ENCODE measurements at places on chromosomes 7 and 10.

GRCh38 chr7:130794619-130794922 lies 60.6 kb upstream of the KLF14 start:
- DNase-seq = no peak

GRCh38 chr10:69552268-69552667 lies 21.0 kb downstream of the NEUROG3 start:
- DNase-seq = no peak

- DNase-seq = no peak
These were observed 1.8 kb upstream of the GLI3 start for GRCh38 chr7:42238709-42239366.

- DNase-seq = no peak
These were observed 48.5 kb downstream of the LRRC18 start for GRCh38 chr10:48890888-48891850.

- DNase-seq = no peak
These were observed 262.3 kb downstream of the PTEN start for GRCh38 chr10:88125766-88126165.

GRCh38 chr7:157971501-157971900 lies 616.1 kb downstream of the PTPRN2 start:
- no peak for DNase-seq

DNA sequence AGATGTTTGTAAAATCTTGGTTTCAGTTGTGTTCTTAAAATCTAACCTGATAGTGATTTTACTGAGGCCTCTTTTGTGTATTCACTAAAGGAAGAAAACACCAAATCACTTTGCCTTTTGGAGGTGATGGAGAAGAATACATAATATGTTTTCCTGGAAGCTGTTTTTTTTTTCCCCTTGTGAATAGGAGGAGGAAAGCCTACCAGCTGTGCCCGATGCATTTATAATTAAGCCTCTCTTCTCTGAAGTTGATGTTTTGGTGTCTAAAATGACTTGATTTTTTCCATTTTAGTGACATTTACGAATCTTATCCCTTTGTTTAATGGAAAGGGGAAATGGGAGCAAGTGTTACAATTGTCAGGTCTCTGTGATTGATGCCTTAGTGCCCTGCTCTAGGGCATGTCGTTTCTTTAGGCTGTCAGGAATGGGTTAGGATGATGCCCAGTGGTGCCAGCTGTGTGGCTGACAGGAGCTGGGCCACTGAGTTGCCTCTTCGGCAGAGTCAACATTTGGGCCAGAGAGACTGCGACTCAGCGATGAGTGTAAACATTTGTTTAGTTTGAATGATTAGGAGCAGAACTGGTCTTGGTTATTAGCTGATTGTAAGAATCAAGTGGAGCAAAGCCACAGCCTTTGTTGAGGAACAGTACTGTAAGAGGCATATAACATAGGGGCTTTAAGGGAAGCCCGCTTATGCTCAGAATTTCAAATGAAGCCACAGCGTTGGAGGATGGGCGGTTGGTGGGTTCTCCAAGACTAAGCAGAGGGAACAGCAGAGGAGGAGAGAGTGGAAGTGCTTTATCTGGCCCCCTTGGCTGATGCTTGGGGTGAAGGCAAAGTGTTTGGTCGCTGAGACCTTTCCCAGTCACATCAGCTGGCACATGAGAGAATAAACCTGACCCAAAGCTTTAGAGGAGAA lies 81.6 kb downstream of the CDK14 start:
- DNase-seq = no peak

GRCh38 chr7:101441890-101442289 lies 79.2 kb downstream of the COL26A1 start:
- DNase-seq = no peak

DNA sequence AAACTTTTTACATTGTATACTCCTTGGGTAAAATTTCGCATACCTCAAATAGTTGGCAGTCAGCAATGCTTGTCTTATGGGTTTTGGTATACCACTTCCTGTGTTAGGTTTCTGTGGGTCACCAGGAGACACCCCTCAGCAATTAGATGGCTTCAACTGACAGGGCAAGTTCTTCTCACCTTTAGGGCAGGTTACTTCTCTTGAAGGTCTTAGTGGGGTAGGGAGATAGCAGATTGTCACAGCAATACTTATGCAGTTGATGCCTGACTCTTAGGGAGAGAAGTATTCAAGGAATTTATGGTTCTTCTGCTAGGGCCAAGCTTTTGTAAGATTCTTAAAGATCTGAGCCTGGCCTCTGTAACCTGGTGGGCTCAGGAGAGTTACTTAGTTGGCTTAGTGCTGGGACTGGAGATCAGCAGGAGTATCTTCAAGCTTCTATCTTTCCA lies 42.9 kb downstream of the MKLN1 start:
- DNase-seq = peak; percentile 67

DNA sequence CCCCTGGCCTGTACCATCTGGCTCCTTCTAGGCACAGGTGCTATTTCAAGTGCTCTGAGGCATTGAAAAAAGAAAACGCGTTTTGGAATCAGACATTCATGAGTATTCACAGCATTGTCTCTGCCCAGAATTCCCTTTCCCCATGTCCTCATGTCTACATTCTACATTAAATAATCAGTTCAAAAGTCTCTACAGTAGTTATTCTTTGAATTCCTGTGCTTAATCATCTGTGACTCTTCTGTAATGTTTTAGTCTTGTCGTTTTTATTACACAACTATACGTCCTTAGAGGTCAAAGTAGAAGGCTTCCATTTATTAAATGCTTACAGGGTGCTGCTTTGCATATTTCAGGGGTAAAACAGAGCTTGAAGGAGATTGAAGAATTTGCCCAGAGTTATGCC lies 95.7 kb downstream of the BICC1 start:
- DNase-seq = no peak

DNA sequence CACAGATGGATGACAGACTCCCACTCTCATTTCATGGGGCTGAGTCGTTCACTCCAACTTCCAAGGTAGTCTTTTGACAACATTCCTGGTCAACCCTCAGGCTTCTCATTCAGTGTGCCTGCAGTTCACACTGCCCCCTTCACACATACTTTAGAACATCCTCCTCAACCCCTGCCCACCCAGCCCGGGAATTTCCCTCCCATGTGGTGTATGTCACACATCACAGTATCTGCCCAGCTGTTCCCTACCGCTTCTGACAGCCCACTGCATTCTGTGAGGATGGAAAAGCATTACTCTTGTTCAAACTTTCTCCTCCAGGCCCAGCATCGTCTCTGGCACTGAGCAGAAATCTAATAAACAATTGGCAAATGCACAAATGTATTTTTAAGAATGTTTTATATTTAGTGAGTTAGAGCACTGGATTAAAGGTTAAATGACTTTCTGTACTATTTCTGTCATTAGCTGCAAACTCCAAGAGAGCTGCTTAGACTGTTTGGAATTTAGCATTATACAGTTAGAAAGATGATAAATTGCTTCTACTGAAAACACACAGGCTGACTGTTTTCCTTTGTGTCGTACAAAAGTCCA lies 110.4 kb downstream of the SFMBT2 start:
- DNase-seq = no peak

- no peak for DNase-seq
These were observed 111.1 kb upstream of the TCF7L2 start for GRCh38 chr10:112838784-112839481.

DNA sequence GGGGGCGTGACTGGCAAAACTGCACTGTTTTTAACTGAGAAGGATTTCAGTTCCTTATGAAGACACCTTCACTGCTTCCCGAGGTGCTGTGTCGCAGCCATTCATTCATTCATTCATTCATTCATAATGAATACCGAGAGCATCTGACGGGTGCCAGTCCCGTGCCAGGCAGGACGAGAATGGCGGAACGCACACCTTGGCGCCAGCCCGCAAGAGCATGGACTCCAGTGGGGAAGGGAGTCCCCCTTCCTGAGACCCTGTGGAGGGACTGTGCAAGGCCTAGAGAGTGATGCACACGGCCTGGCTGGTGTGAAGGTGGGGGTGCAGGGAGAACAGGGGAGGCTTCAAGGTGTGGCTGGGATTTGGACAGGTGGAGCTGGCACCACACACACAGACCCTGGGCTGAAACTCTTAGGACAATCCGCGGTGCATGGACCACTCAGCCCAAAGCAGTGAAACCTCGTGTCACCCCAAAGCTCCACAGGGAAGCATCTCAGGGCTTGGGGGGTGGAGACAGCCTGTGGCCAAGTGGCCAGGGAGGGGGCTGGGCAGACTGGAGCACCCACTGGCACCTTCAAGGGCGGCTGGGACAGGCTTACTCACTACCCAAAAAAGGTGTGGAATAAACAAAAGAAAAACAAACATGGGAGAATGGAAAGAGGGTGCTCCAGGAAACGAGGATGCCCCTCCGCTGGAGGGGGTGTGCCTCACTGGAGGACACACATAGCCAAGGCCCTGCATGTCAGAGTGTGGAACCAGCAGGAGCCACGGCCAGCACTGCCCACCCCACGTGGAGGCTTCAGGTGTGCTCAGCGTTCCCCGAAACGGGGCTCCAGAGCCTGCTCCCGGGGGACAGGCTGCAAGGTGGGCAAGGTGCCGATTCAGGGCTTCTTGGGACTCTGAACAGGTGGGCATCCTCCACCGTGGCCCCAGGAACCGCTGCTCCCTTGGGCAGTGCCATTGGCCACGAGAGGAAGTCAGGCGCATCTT lies 37.7 kb downstream of the EBF3 start:
- no peak for DNase-seq

GRCh38 chr7:121395494-121395960 lies 581 bp downstream of the FAM3C start:
- peak; percentile 65 for DNase-seq

GRCh38 chr7:36040679-36041078 lies 112.4 kb upstream of the EEPD1 start:
- no peak for DNase-seq

DNA sequence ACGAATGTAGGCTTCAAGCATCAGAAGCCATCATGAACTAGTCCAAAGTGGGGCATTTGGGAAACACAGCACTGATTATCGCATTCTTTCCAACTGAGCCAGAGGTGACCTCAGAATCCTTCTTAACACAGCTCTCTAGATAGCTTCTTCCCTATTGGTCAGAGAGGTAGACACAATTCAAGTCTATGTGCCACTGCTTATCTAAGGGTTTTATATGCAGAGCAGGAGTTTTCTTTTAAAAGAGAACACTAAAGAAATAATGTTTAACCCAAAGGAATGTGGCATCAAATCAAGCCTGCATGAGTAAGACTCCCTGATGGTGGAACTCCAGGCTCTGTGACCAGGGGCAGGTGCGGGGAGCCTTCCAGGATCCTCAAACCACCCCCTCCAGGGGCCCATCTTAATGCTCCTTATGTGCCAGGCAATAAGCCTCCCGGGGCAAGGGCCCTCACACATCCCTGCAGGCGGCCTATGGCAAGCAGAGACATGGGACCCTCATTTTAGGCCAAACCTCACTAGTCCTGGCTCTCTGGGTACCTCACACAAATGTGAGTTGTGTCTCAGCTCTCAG lies 13.8 kb downstream of the HSPA12A start:
- DNase-seq = no peak

DNA sequence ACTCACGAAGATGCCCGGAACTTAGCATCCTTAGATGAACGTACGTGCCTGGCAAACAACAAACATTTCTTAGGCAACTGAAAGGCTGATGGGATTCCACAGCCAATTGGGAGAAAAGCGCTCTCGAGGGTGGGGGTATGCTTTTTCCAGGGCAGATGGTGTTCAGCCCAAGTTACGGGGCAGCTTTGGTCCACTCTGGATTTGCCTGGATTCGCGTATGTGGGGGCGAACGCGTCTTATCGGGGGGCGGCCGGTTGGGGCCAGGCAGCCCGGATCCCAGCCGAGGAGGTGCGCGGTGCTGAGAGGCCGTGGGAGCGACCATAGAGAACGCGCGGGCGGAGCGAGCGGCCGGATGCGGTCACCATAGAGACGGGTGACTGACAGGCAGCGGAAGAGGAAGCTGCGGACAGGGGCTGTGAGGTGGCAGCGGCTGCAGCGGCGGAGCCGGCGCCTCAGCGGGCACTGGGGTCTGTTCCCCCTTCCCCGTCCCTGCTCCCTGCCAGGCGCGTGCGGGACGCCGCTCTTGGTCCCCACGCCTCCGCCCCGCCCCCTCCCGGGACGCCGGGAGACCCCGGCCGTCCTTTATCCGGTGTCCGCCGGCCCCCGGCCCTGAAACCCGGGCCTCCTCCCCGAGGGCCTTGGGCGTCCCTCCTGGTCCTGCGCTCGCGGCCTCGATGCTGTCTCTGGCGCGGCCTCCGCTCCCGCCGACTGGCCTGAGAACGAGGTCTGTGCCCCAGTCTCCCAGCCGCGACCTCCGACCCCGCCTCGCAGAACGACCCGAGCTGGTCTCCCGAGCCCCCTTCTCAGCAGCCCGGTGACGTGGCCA lies at the start of gene CHPF2:
TSS of gene CHPF2 (plus strand) at position 393 of the 826 bp plus-strand sequence. CDS start 1,529 bp downstream, outside the sequence.
- DNase-seq = peak; percentile 94

- no peak for DNase-seq
These were observed 18.0 kb downstream of the SH2B2 start for GRCh38 chr7:102304668-102305067.

DNA sequence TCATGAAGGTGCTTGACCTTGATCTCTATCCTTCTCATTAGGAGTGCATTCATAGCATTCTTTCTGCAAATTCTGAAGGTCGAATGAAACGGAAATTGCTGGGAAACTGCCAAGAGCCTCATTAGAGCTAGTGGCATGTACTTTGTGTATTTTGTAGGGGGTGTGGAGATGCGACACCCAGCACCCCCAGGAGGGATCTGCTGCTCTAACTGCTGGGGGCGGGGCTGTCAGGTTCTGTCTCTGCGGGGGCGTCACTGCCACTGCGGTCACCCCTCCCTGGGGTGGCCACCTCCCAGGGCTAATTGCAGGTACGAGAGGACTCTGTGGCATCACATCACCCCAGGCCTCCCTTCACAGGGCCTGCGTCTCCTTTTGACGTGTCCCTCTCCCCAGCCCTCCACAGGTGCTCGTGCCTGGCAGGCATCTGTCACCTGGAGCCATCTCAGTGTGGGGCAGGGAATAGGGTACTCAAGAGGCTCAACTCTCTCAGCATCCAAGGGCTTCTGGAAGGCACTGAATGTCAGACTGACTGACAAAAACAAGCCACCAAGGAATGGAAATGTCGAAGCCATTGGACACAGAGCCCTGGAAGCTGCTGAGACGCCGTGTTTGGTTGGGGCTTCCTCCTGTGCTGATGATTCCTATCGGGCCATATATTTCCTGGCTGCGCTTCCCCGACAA lies 151.1 kb downstream of the ACTR3B start:
- no peak for DNase-seq

DNA sequence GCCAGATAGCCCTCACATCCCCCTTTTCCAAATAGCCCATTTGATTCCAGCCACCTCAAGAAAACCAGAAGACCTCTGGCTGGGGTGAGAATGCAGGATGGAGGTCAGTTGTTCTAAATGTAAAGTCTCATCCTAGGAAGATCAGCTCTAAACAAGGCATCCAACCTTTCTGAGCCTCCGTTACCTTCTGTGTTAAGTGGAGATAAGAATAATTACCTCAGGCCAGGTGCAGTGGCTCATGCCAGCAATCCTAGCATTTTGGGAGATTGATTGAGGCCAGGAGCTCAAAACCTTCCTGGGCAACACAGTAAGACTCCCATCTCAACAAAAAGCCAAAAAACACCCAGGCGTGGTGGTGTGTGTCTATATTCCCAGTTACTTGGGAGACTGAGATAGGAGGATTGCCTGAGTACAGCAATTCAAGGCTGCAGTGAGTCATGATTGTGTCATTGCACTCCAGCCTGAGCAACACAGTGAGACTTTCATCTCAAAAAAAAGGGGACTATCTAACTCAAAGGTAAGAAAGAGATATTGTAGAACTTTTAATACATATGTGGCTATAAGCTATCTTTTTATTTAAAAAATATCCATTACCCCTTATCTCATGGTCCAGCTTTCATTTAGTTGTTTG lies 43.5 kb downstream of the PRTFDC1 start:
- DNase-seq = no peak

Data from activated CD4-positive, alpha-beta T cell treated with anti-CD3 and anti-CD28 coated beads, Interleukin-10, Interleukin-2, amounts not matched to agents 100 ng/mL and 50 ng/mL, durations not matched to agents 16 hours and 8 hours (primary cell).